ENCODE measurements at places on chromosomes 3 and 15.

DNA sequence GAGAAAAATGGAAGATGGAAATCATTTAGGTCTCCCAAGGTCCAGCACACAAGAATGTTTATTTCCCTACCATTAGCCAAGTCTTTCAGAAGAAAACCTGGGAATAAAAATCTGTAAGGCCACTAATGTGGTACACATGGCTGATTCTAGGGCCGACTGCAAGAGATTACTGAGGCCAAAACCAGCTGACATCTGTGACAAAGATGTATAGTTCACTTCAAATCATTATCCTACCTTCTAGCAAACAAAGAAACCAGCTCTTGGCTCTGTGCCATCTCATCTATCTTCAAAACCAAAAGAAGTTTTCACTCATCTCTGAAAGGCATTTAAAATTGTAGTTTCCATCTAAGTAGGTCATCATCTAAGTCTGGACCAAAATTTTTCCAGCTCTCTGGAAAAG, 43.9 kb downstream of the ERC2 start:
- DNase-seq, result no peak

GRCh38 chr3:189944285-189945145, 176.2 kb downstream of the P3H2 start:
- no peak for DNase-seq

- no peak for DNase-seq
Measured at GRCh38 chr3:157501863-157502262, 1.4 kb downstream of the VEPH1 start.

GRCh38 chr3:61162965-61163364, 88.3 kb downstream of the FHIT start:
- DNase-seq, result no peak

Measured in activated CD8-positive, alpha-beta memory T cell treated with anti-CD3 and anti-CD28 coated beads for 4 hours (primary cell).